IMR-90 (cell line): ENCODE measurements at places on chromosomes 3 and 15. TPM values are rescaled to one million over a fixed set of nuclear protein-coding genes. Genes with fewer than 3 reads are reported as not detected.

The TMC3 gene
- total RNA-seq = not detected in 2 replicates

The APEH gene
- 116 and 142 TPM in 2 replicates for total RNA-seq

The TMEM158 gene
- 1.6 and 3.3 TPM in 2 replicates for total RNA-seq

The IQCF5 gene
- total RNA-seq = not detected in 2 replicates

The SATB1 gene
- total RNA-seq = 5.3 and 7.5 TPM in 2 replicates

The C3orf85 gene
- total RNA-seq = not detected in 2 replicates

The GP5 gene
- total RNA-seq = under 0.01 TPM in 2 replicates

The ADCY5 gene
- total RNA-seq = 0.18 and 0.56 TPM in 2 replicates

The CHRD gene
- total RNA-seq = under 0.01 TPM in 1 of 2 replicates, not detected in the other

The USP4 gene
- 28.6 and 29.9 TPM in 2 replicates for total RNA-seq

The FRMD5 gene
- 5.4 and 5.6 TPM in 2 replicates for total RNA-seq

The SLC33A1 gene
- total RNA-seq = 32.4 and 34.4 TPM in 2 replicates

The ACOX2 gene
- total RNA-seq = 15.6 and 17.8 TPM in 2 replicates

The ACTC1 gene
- 0.83 and 1.1 TPM in 2 replicates for total RNA-seq

The PRSS50 gene
- not detected in 2 replicates for total RNA-seq

The ARGFX gene
- total RNA-seq = not detected in 2 replicates

The TP63 gene
- not detected in 2 replicates for total RNA-seq

The OXTR gene
- 56.1 and 76.9 TPM in 2 replicates for total RNA-seq

The LMAN1L gene
- total RNA-seq = not detected in 2 replicates

The CRABP1 gene
- total RNA-seq = not detected in 2 replicates

The HRH1 gene
- 13.1 and 16.1 TPM in 2 replicates for total RNA-seq

The GOLGA8S gene
- total RNA-seq = under 0.01 TPM in 2 replicates

The LIPC gene
- total RNA-seq = under 0.01 TPM in 1 of 2 replicates, not detected in the other

The ALPK3 gene
- under 0.01 TPM in 2 replicates for total RNA-seq

The IL5RA gene
- total RNA-seq = not detected in 2 replicates

The ROBO1 gene
- total RNA-seq = 53.9 and 60.8 TPM in 2 replicates

The TYRO3 gene
- 10.6 and 11.5 TPM in 2 replicates for total RNA-seq

The WDR93 gene
- total RNA-seq = not detected in 2 replicates

The UTS2B gene
- 0.72 and 0.83 TPM in 2 replicates for total RNA-seq

The GOLGA6D gene
- not detected in 2 replicates for total RNA-seq

The PPARG gene
- 21.9 and 23.8 TPM in 2 replicates for total RNA-seq

The CCDC9B gene
- 19.7 and 30.0 TPM in 2 replicates for total RNA-seq

The SLCO2A1 gene
- total RNA-seq = under 0.01 TPM in 2 replicates

The PPP1R14D gene
- total RNA-seq = not detected in 2 replicates

The TIMP4 gene
- 0.54 and 0.56 TPM in 2 replicates for total RNA-seq

The PLIN1 gene
- total RNA-seq = under 0.01 TPM in 2 replicates

The CCRL2 gene
- total RNA-seq = 0.28 and 0.36 TPM in 2 replicates

The RBP2 gene
- total RNA-seq = not detected in 2 replicates
